ENCODE measurements at places on chromosomes 2 and 18.

GRCh38 chr18:4146797-4147196 lies 308.3 kb downstream of the DLGAP1 start:
- no peak for DNase-seq

DNA sequence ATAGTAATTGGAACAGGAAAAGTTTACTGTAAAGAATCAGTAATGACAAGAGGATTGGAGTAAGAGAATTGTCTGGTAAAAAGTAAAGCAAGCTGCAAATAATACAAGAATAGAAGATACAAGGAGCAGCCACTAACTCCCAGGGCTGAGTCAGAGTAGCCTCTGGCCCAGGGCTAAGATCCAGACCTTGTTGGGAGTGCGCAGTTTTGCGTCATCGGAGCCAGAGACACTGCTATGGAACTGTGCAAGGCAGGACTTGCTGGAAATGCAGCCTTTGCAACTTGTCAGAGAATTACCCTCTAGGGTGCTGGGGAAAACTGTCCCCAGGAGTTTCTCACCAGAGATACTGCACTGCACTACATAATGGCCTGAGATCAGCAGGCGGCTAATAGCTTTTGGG lies 135.2 kb downstream of the NYAP2 start:
- no peak for DNase-seq

DNA sequence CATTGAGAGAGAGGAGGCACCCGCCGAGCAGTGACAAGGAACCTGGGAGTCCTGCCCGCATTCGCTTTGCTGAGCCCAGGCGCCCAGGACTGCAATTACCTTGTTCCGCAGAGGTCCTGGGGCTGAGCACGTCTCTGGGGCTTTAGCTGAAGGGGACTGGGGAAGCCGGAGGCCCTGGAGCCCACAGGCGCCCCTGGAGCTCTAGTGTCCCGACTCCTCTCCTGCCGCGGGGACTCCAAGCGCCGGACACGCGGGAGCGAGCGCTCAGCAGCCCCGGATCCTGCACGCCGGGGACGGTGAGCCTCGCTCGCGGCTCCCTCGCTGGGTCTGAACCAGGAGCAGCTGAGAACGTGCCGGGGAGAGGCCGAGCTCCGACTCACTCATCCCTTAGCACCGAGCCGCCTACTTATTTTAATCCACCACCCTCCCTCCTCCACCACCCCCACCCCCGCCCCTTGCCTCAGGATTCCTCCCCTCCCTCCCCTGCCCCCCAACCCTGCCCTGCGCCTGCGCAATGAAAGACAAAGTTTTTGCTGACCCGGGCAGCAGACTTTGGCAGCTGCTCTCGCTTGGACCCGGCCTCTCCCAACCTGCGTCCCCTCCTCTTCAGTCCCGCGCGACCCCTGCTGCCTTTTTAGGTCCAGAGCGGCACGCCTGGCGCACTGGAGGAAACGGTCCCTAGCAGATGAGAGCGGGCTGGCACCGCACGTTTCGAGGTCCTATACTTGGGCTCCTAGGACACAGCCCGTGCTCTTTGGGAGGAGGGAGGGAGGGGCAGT lies at the start of gene OSR1:
Gene OSR1 (minus strand): TSS at position 382 of the 779 bp plus-strand sequence. CDS start 4,818 bp downstream, outside the sequence.
- peak; percentile 83 for DNase-seq

DNA sequence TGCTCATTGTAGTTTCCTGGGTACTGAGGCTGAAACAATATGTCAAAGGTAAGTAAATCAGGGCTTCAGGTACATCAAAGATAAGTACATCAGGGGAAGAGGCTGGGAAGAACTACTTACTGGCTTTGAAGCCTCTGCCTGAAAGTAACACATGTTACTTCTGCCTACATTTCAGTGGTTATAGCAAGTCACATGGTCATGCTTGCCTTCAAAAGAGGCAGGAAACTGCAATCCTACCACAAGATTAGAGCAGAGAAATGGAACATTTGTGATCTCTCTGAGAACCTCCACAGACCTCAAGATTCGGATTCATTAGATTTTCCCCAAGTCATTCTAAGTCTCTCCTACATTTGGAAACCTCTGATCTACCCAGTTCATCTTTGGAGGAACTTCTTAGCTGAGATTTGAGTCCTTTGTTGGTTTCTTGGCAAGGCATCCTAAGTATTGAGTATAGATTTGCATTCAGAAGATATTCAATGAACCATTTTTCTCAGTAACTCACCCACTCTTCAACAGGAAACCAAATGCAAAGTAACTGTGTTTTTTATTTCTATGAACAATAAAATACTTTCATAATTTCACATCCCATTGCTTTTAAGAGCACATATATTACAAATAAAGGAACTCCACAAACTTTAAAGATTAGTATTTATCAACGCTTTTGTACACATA lies 48.5 kb upstream of the CCDC195 start:
- no peak for DNase-seq

DNA sequence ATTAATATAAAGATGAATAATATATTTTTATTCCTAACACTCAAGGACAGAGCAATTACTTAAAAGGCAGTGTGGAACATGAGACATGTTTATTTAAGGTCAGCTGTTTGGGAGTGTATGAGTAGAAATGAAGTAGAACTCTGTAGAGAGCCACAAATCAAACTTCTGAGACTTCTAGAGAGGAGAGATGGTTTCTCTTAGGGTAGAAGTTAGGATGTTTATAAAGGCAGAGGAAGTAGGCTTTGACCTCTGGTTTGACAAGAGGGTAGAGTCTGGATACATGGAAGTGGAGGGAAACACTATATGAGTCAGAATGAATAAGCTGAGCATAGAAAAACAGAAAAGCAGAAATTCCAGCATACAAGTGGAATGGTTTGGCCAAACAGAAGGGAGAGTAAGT lies 262.1 kb upstream of the KLHL14 start:
- DNase-seq: no peak

GRCh38 chr2:86194751-86195054 lies 559 bp downstream of the IMMT start:
- no peak for DNase-seq

GRCh38 chr18:8610459-8610851 lies 1.2 kb downstream of the RAB12 start:
- no peak for DNase-seq

- no peak for DNase-seq
Observed at GRCh38 chr2:99495115-99495860, 5.5 kb upstream of the REV1 start.

- no peak for DNase-seq
Observed at GRCh38 chr2:119260646-119261492, 37.2 kb downstream of the STEAP3 start.

DNA sequence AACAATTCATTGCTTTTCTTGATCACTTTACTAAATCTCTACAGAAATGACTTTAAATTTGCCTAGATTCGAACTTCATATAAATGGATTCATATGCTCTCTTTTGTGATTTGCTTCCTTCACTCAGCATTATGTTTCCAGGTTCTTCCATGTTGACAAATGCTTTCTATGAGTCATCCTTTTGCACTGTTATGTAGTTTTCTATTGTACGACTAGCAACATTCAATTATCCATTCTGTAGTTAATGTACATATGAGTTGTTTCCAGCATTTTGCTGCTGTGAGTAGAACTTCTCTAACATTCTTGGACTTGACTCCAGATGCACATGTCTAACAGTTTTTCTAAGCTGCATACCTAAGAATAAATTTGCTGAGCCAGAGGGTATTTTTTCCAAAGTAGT lies 66.5 kb upstream of the NEUROD1 start:
- no peak for DNase-seq

DNA sequence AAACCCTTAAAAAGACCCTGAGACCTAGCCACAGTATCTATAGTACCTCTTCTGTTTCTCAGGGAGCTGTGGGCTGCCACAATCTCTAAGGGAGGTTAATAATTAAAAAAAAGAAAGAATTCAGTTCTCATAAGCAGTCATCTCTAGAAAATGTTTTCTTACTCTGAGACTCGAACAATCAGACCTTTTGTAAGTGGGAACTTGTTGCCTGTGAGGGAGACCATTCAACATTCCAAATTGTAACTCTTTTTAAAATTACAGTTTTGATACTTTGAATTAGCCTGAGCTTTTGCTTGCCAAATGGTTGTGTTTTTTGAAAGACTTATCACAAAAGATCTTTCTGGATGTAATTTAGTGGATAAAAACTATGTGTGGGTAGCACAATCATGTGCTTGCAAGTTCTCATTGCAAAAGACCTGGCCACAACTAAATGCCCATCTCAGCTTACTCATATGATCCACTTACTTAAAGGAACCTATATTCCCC lies 33.3 kb downstream of the IL1R2 start:
- DNase-seq: no peak

DNA sequence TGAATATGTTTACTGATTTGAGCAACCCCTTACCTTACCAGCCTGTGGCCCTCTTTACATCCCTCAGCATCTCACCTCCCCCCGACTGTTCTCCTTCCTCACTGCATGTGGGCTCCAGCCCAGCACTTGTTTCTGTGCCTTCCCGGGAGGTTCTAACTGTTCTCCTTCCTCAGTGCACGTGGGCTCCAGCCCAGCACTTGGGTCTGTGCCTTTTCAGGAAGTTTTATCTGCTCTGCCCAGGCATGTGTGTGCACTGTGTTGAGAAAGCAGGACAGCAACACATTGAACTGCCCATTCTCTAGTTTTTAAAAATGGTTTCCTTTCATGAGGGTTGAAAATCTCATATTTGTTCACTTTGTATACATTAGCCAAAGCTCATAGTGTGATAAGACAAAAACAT lies 158.4 kb downstream of the ATP9B start:
- DNase-seq: no peak

DNA sequence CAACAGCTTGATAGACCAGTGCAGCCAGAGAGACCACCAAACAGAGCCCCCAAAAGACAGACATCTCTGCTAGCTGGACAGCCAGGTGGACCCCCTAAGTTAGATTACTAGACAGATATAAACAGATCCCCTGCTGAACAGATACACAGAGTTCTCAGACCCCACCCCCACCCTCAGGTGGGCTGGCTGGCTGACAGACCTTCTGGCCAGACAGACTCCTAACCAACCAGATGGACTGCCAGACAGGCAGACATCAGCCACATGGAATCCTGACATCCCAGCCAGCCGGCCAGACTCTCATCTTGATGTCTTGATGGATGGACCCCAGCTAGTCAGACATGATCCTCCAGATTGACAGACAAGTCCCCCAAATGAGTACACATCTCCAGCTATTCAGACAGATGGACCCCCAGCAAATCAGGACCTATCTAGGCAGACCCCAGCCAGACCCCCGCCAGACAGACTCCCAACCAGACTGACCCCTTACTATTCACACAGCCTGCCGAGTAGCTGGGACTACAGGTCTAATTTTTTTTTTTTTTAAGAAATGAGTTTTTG lies 18.0 kb downstream of the PTPN18 start:
- DNase-seq: no peak

- no peak for DNase-seq
Observed at GRCh38 chr2:98383166-98383565, 36.9 kb downstream of the CNGA3 start.

DNA sequence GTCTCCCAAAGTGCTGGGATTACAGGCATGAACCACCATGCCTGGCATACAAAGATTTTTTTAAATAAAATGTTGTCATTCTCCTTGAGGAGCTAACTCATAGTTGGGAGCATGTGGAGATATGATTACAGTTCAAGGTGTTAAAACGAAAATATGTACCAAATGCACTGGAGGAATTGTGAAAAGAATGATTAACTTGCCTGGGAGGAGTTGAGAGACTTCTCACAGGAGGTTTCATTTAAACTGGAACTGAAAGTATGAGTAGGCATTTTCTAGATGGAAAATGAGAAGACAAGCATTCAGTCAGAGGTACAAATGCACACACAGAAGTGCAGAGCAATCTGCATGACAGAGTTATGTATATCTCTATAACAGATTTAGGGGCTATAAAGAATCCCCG lies 126.6 kb upstream of the PDE1A start:
- DNase-seq: no peak

DNA sequence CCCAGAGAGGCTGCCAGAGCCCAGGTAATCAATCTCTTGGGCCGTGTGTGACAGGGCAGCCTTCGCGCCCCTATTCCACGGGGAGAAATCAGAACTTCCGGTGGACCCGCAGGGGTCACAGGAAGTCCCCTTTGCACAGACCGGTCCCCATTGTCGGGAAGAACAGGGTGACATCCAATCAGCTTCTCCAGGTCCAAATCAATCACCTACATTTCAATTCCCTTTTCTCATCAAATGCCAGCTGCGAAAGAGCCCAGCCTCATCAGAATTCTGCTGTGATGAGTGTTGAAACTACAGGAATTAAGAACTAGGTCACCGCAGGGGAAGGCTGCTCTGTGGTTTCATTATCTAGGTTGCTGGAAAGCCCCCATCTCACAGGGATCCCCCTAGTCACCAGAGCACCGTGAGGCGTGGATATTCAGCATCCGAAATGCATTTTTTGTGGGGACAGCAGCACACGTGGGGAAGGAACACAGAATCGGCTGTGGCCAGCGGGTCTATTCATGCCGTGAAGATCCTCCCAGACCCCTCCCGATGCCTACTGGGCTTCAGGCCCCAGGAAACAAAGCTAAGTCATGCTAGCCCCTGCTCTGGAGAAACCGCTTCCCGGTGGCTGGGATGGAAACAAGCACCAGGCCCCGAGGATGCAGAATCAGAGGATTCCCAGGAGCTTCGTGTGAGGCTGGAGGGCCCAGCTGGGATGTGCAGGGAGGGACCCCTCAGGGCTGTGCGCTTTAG lies 193.7 kb upstream of the ID2 start:
- DNase-seq: no peak

DNA sequence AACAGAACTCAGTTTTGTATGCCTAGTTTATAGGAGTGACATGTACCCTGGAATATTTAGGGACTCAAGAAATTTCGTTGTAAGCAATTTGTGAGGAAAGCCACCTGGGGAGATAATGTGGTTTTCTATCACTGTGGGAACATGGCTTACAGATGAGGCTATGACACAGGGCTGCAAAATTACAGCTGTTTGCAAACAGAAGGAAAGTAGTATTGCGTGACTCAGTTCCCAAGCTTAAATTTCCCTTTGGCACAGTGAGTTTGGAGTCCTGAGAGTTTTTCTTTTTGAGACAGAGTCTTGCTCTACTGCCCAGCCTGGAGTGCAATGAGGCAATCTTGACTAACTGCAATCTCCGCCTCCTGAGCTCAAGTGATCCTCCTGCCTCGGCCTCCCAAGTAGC lies 149.8 kb downstream of the MYO5B start:
- no peak for DNase-seq

DNA sequence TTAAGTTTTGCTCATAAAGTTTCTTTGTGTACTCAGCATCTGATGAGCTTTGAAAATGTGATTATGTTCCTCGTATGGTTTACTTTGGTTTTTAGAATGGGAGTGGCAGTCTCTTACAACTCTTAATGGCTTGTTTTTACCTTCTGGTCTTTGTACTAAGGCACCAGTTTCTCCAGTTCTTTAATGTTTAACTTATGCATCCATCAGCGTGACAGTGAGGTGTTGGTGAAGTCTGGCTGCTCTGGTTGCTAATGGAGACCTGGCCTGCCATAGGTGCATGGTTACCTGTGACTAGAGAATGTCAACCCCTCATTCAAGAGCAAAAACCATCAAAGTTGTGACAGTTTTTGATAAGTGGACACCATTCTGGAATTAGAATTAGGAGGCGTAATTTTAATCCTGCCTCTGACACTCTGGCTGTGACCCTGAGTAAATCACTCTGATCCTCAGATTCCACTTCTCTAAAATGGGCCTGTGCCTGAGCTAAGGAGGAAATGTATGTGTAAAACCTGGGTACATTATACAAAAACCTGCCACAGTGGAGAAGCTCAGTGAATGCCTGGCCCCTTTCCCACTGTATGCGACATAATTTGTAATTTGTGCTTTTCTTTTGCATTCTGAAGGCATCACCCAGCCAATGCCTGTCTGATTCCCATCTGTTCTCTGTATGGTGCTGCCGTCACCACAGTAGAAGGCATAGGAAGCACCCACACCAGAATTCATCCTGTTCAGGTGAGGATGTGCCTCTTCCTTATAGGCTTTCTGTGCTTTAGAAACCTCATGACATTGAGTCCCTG lies 11.2 kb downstream of the AOX1 start:
- DNase-seq: no peak
